Bladder microvascular endothelial cell (primary cell): ENCODE measurements at places on chromosomes 1 and 21. TPM values are rescaled to one million over a fixed set of nuclear protein-coding genes. Genes with fewer than 3 reads are reported as not detected.

Gene F5
- under 0.01 TPM in 1 of 2 replicates, not detected in the other for total RNA-seq

Gene ALX3
- total RNA-seq, result not detected in 2 replicates

Gene GSTM3
- total RNA-seq, result 16.8 and 27.5 TPM in 2 replicates

Gene RHBDL2
- 0.16 and 0.63 TPM in 2 replicates for total RNA-seq

Gene PTPRC
- not detected in 2 replicates for total RNA-seq

Gene NPHS2
- total RNA-seq, result not detected in 2 replicates

Gene RHCE
- 0.65 and 2.0 TPM in 2 replicates for total RNA-seq

Gene CELSR2
- total RNA-seq, result 0.16 and 3.5 TPM in 2 replicates

Gene CYP4Z1
- 0.19 TPM in 1 of 2 replicates, not detected in the other for total RNA-seq

Gene FCRL1
- not detected in 2 replicates for total RNA-seq
